ENCODE measurements at places on chromosomes 5 and 9.

GRCh38 chr5:158275511-158275910 lies 416.6 kb upstream of the CLINT1 start:
- no peak for DNase-seq

- peak; percentile 18 for DNase-seq
Observed at GRCh38 chr9:6549106-6549800, 96.3 kb downstream of the GLDC start.

DNA sequence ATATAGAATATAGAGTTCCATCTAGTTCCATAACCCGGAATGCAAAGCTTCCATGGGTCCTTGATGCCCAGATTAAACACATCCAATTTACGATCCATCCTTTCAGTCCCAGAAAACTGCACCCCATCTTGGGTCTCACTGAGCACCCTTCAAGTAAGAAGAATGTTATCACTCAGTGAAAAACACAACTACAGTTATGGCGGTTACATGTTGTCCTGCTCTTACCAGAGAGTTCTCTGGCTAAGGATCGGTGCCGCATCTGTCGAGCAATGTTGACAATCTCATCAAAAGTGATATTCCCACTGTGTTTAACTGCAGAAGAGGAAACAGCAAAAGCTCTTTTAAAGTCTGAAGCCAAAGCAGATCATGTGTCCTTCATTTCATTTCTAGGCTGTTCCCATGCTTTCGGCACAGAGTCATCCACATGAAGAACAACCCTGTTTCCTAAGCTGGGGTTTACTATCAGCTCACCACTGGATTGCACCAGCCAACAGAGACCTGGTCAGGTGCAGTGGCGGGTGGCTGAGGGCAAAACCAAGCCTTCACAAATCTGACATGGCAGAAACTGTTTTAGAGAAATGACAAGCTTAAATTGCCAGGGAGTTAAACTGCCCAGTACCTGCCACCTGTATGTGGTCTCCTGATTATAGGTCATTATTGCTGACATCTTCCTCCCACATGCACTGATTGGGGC lies 2.9 kb downstream of the RPL12 start:
- peak; percentile 35 for DNase-seq

DNA sequence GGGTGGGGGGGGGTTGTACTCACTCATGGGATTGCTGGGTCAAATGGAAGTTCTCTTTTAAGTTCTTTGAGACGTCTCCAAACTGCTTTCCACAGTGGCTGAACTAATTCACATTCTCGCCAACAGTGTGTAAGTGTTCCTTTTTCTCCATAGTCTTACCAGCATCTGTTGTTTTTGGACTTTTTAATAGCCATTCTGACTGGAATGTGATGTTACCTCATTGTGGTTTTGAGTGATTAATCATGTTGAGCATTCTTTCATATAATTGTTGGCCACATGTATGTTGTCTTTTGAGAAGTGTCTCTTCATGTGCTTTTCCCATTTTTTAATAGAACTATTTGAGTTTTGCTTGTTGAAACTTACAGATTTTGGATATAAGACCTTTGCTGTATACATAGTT lies 94.9 kb upstream of the PLPPR1 start:
- peak; percentile 45 for DNase-seq

- peak; percentile 97 for DNase-seq
Observed at GRCh38 chr5:77893225-77893860, 117.2 kb upstream of the TBCA start.

- no peak for DNase-seq
Observed at GRCh38 chr5:73487815-73488214, 10.4 kb upstream of the BTF3 start.

DNA sequence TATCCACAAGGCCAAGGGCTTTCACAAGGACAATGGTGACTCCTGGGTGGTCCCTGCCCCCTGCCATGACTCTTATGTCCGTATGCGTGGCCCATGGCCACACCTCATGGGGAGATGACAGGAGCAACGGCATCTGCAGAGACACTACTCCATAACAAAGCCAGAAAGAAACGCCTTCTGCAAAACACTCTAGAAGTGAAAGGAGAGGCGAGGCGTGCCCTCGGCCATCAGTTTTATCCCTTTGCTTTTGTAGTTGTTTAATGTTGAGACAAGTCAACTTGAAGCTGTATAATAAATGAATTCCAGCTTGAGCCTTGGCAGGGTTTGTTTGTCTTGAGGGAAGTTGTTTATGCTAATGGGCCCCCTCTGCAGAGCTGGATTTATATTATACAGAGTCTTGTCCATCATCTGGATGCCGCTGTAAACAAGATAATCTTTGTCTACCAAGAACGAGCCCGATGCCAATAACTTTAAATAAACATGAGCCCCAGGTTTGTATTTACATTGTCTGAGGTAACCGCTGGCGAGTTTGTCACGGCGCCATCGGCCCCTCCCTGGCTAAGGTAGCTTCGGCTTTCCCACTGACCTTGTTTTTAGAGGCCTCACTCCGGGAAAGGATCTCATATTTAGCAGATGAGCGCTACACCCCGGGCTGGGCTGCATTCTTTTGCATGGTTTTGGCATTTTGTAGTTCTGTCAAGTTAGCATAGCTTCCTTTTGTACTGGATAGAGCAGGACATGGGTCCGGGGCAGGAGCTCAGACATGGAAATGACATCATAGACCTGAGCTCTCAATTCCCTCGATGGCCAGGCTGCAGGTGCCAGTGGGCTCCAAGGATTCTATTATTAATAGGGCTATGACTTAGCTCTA lies 165.3 kb downstream of the ERCC6L2 start:
- no peak for DNase-seq

- DNase-seq = no peak
Observed at GRCh38 chr5:106106384-106106783, 1564.4 kb downstream of the EFNA5 start.

DNA sequence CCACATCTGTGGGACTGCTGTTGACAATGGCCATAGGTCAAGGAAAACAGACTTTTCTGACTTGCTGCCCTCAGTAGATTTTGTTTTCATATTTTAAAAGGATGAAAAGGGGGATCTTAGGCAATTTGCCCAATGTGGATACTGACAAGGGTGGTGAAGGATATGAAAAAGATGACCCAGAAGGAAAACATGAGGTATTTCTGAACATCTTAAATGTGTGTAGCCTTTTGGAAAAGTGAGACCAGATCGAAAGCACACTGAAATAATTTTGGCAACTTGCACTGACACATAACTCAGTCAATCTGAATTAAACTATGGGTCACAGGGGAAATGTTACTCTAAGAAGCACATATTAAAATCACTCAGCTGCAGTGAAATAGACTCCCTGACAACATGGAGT lies 1793.0 kb upstream of the ACO1 start:
- no peak for DNase-seq

GRCh38 chr5:148107608-148108007 lies 43.8 kb downstream of the SPINK5 start:
- no peak for DNase-seq

GRCh38 chr9:127586537-127586936 lies 25.5 kb upstream of the STXBP1 start:
- peak; percentile 94 for DNase-seq

DNA sequence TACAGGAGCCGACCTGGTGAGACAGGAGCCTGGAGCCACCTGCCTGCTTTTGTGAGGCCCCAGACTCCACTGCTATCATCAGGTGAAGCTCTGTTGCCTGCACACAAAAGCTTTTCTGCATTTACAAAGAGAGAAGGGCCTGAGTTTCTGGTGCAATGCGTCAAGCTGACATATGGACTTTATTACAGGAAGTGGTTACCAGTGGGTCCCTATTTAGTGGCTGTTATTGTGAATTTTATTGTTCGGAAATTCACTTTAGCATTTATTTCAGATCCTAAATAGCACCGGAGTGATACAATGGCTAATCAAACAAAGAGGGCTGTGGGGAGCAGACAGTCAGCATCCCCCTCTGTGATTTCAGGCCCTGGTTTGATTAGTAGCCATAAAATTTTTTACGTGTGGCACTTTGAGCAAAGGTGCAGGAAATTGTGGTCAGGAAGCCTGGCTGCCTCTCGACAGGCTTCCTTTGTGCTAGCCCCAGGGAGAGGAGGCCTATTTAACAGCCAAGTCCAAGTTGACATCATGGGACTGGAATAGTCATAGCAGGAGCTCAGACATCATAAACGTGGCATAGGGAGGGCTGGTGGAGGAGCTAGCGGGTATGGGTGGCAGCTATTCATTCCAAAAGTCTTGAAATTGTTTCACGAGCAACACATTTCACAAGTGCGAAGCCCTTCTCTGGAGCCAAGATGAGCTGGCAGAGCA lies 8.4 kb downstream of the TGFBI start:
- DNase-seq = peak; percentile 85

DNA sequence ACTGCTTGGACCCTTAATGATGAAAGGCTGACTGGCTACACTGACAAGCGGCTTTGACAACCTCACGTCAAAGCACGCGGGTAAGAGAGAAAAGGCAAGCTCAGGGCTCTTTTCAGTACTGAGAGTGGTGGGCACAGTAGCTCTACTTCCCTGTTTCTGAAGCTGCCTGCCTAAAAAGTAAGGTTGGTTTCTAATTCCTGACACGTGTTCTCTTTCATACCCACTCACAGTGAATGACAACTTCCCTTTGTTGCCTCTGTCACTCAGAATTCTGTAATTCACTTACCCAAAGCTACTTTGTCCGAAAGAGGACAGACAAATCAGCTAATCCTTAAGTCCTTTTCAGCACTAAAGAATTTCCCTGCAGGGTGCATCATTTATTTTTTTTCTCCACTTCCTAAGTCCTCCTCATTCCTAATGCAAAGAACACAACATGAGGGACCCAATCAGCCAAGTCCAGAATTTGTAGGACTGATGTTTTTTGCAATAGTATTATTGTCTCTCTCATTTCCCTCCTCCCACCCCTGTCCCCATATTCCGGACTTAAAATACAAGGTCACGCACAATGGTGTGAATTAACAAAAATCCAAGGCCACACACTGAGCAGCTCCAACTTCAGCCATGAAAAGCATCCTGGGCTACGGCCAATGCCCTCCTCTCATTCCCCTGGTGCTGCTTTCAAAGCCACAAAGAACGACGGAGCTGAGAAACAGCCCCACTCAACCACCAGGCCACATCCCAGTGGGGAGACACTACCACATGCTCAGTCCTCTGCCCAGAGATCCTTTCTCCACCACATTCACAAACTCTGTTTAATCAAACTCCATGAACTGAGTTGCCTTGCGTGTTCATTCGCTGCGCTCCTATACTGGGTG lies 221.0 kb downstream of the TSSK1B start:
- DNase-seq = no peak

- peak; percentile 28 for DNase-seq
Observed at GRCh38 chr9:27261517-27262211, 35.3 kb downstream of the EQTN start.

GRCh38 chr9:99463131-99463530 lies 241.0 kb downstream of the SEC61B start:
- DNase-seq = no peak

DNA sequence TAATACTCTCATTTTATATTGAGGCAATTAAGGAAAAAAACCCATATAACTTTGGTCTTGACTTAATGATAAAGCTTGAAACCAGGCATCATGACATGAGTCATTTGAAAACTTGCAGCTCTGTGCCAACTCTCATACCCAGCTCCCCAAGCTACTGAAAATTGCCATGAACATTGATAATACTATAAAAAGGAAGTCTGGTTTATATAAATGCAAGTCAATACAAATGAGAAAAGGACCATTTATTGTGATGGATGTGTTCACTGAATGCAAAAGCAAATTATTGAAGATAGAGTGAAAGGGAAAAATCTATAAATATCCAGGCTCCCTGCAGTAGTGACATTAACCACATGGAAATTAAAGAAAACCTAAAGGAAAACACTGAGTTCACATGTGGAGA lies 116.3 kb downstream of the DEPDC1B start:
- peak; percentile 9 for DNase-seq

All from GM23248 (cell line).